Endodermal cell (in vitro differentiated cells): ENCODE measurements at places on chromosomes 2 and 18. TPM values are rescaled to one million over a fixed set of nuclear protein-coding genes. Genes with fewer than 3 reads are reported as not detected.

GRCh38 chr18:62485684-62486083, 37.1 kb upstream of the ZCCHC2 start:
- H3K4me3 ChIP-seq = no peak overlapping the region
- peaks cover 17% of the 10 kb centered on the region for H3K27me3 ChIP-seq
- no peaks in the 10 kb centered on the region for H3K36me3 ChIP-seq
- no peak overlapping the region for H3K27ac ChIP-seq
- H3K4me1 ChIP-seq = peaks cover 3% of the 10 kb centered on the region

The MYL1 gene
- total RNA-seq = not detected in 3 replicates

- no peaks in the 10 kb centered on the region for H3K27me3 ChIP-seq
- no peak for DNase-seq
- no peak overlapping the region for H3K27ac ChIP-seq
Measured at GRCh38 chr2:36405183-36405582, 49.6 kb downstream of the CRIM1 start.

DNA sequence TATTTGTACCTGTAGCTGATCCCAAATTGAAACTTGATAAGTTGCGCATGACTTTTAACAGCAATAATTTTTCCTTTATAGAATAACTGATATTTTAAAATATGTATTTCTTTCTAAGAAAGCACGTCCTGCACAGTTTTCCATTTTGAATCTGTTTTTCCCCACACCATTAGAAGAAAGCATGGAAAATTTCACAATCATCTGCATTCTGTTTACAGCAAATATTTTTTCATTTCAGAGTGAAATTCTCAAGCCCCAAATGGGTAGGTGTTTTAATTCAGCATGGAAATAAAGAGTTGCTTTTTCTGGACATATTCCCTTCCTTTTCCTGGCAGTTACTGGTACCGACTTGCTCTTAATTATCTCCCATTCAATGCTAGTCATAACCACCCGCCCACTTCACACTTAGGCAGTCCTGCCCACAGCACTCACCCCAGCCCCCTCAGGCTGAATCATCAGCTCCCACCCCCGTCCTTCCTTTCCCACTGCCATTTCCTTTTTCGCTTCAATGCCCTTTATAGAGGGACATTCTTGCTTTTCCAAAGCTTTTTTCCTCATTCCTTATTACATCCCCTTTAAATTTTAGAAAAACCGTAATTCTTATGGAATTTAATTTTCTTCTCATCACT, 89.2 kb upstream of the GLS start:
- H3K4me3 ChIP-seq = no peak overlapping the region
- H3K4me1 ChIP-seq = peaks cover 6% of the 10 kb centered on the region
- no peaks in the 10 kb centered on the region for H3K36me3 ChIP-seq
- H3K27ac ChIP-seq = no peak overlapping the region
- H3K27me3 ChIP-seq = no peaks in the 10 kb centered on the region
- peak; percentile 63 for DNase-seq
